ENCODE measurements at places on chromosomes 12 and 14. TPM values are rescaled to one million over a fixed set of nuclear protein-coding genes. Genes with fewer than 3 reads are reported as not detected.

Gene WNT1
- total RNA-seq = not detected

Gene POTEM
- total RNA-seq = not detected

DNA sequence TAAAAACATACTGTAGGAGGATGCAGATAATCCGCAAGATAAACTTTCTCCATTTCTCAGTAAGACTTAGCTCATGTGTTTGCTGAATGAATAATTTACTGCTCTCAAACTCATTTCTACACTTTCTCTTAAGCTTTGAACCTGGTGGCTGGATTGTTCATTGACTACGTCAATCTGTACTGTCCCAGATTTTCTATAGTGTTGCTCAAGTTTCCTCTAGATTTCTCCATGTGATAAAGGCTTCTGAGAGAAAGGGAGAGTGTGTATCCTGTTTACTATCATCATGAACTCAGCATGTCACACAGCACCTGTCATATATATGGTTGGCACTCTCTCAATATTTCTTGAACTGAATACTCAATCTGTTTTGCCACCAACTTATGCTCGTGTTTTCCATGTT lies 518.0 kb upstream of the TBX3 start:
- DNase-seq = no peak

- DNase-seq = no peak
Observed at GRCh38 chr12:57040750-57041149, 9.2 kb downstream of the MYO1A start.

GRCh38 chr14:102279282-102279681 lies 25.7 kb downstream of the MOK start:
- no peak for DNase-seq

Gene PTPRQ
- total RNA-seq = not detected

Gene NGB
- total RNA-seq = not detected

DNA sequence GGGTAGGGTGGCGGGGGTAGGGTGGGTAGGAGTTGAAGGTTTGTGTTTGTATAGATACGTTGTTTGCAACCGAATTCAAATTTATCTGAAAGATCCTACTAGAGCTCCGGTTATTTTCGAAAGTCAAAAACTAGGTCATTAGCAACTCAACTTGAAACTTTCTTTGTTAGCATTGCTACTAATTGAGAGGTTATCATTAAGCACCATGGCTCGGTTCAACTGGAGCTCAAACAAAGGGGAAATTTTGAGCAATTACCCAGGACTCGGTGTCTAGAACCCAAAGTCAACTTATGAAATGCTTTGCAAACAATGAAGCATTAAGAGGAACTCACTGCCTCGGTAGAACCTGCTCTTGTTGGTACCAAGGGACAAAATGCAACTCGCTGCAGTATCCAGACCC lies 207.7 kb downstream of the BCAT1 start:
- DNase-seq = no peak

GRCh38 chr12:52522346-52523011 lies 2.3 kb upstream of the KRT5 start:
- peak; percentile 79 for DNase-seq

- DNase-seq = no peak
Observed at GRCh38 chr12:52715416-52715815, 12.1 kb upstream of the KRT77 start.

DNA sequence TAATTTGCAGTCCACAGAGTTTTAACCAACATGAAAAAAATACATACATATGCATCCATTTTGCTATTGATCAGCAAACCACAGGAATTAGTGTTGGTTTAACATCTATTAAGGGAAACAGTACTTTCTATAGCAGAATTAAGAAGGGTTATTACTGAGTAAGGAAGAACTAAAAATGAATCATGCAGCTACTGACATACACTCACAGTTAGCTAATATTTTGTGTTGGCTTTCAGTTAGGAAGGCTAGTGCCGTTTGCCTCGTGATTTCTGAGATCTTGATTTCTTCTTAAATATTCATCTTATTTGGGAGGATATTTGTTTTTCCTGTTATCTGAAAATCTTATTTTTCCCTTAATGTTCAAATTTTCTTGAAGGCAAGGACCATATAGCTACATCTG lies 423.4 kb downstream of the NOVA1 start:
- DNase-seq = no peak

DNA sequence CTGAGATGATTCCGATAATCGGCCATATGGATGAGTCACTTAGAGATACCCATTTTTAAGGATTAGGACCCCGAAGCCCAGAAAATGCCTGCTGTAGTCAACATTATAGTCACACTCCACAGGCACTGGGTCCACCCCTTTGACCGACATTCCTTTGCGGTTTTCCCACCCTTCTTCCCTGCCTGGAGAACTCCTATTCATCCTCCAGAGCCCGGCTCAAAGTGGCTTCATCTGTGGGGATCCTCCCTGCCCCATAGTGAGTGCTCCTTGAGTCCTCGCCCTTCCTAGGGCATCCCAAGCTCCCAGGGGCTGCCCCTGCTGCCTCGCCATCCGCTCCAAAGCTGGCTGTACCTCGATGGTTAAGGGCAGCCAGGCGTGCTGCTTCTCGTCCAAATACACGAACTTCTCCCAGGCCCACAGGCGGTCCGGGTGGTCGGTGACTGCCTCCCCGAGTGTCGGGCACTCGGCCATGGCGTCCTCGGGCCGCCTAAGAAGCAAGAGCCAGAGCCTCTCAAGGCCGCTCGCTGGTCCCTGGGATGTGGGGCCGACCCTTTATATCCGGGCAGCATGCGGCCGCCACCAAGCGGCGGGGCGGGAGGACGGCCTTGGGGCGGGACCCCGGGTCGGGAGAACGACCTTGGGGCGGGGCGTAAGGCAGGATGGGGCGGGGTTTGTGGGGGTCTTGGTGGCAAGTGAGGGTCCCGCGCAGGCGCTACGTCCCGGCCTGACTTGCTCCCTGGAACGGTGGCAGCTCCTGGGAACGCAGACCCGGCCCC lies at the start of gene TCL1A:
TCL1A (minus strand) TSS at position 530 of the 776 bp plus-strand sequence; CDS start at position 471, 59 bp downstream.
- no peak for DNase-seq

Gene KRT5
- 9,625 TPM for total RNA-seq

- no peak for DNase-seq
Observed at GRCh38 chr12:52702338-52702737, 986 bp downstream of the KRT77 start.

- no peak for DNase-seq
Observed at GRCh38 chr12:53972152-53972702, 699 bp upstream of the HOXC11 start.

- no peak for DNase-seq
Observed at GRCh38 chr14:63273717-63274655, 44.7 kb downstream of the GPHB5 start.

Gene TESPA1
- not detected for total RNA-seq

DNA sequence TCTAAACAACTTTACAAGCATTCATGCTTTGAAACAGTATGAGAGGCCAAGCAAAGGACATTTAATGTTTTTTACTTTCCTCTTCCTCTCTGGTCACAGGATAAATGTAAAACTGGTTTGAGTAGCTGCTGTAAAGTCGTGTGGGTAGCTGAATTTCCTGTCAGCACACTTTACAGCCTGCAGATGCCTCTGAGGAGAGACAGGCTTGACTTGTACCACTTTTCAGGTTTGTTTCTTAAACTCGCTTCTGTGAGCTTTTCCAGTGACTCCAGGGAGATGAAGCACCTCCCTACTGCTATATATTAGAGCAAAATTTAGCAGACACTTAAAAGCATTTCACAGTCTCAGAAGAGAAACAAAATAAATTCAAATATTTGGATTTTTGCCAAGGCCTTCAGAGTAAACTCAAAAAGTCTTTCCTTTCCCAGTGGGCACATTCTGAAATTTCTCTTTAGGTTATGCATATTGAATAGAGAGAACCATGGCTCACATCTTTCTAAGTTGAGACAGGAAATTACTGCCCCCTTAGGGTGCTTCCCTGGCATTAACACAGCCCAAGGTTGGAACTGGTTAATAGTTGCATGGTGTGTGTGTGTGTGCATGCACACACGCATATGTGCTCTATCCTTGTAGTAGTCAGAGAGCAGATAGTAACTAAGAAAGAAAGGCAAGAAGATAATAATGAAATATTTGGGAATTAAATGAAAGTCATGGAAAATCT lies 557.3 kb upstream of the MIS18BP1 start:
- no peak for DNase-seq

Gene RHEBL1
- 3.6 TPM for total RNA-seq

Gene HOXC6
- 6.2 TPM for total RNA-seq

- DNase-seq = no peak
Observed at GRCh38 chr12:90514325-90514724, 440.7 kb downstream of the CCER1 start.

Gene TBC1D30
- total RNA-seq = 3.2 TPM

Gene BIN2
- 0.68 TPM for total RNA-seq

Gene PKP2
- total RNA-seq = 16.3 TPM

Gene AMDHD1
- total RNA-seq = 1.5 TPM

GRCh38 chr12:116941188-116941587 lies 30.4 kb downstream of the FBXW8 start:
- no peak for DNase-seq

DNA sequence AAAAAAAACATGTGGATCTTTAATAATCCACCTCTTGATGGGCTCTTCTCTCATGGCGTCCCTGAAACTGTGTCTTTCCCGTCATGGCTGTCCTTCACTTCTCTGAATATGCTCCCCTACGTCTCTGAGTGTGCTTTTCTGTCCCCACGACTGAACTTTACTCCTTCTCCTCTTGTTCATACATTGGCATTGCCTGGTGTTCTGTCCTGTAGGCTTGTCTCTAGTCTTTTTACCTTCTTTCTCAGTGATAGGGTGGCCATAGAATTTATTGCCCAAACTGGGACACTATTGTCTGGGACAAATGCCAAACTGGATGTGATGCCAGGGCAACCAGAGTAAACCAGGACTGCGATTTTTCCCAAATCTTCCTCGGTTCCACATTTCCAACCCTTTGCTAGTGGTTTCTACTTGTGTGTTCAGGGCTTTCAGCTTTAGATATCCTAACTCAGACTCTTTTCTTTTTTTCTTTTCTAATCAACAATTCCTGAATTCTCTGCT lies 202.2 kb downstream of the ATP23 start:
- DNase-seq = no peak

- DNase-seq = no peak
Observed at GRCh38 chr12:97595936-97596335, 133.3 kb downstream of the RMST start.

Gene KRT84
- total RNA-seq = 2.1 TPM

Gene EEF1AKMT3
- total RNA-seq = 13.7 TPM

DNA sequence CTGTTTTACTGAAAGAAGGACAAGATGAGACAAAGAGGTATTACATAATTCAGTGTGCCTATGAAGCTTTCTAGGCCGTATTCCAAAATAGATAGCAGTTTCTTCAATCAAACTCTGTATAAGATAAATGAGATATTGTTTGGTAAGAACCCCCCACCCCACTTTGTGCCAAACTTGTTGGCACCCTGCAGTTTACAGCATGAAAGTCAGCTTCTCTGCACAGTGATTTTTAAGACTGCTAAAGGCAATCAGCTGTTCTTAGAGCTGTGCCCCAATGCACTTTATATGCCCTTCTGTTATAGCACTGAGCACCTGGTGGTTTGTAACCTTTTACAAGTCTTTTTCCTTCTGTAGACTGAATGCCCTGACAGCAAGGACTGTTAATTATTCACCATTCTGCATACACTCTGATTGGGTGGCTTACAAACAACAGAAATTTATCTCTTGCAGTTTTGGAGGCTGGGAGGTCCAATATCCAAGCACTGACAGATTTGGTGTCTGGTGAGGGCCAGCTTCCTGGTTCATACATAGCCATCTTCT lies 76.7 kb downstream of the ANO4 start:
- no peak for DNase-seq

GRCh38 chr14:68682166-68683103 lies 110.4 kb downstream of the ZFP36L1 start:
- DNase-seq = peak; percentile 45

GRCh38 chr12:709455-710020 lies 42.8 kb upstream of the WNK1 start:
- DNase-seq = no peak

Gene KRT3
- total RNA-seq = not detected

All from suprapubic skin (tissue), 4 donors.